ENCODE measurements at places on chromosomes 11 and 22.

DNA sequence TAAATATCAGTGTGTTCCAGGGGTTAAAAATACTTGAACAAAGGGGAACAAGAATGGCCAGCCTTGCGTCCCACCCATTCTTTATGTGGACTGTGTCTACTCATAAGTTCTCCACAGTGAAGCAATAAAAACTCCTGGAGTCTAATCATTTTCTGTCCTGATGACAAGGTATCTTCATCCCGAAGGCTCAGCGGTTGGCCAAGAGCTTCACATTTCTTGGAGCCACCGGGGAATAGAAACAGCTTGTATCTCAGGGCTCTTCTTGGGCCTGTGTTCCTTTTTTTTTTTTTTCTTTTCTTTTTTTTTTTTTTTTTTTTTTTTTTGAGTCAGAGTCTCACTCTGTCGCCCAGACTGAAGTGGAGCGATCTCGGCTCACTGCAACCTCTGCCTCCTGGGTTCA is 36.8 kb upstream of the ADORA2A start:
- no peak for DNase-seq

DNA sequence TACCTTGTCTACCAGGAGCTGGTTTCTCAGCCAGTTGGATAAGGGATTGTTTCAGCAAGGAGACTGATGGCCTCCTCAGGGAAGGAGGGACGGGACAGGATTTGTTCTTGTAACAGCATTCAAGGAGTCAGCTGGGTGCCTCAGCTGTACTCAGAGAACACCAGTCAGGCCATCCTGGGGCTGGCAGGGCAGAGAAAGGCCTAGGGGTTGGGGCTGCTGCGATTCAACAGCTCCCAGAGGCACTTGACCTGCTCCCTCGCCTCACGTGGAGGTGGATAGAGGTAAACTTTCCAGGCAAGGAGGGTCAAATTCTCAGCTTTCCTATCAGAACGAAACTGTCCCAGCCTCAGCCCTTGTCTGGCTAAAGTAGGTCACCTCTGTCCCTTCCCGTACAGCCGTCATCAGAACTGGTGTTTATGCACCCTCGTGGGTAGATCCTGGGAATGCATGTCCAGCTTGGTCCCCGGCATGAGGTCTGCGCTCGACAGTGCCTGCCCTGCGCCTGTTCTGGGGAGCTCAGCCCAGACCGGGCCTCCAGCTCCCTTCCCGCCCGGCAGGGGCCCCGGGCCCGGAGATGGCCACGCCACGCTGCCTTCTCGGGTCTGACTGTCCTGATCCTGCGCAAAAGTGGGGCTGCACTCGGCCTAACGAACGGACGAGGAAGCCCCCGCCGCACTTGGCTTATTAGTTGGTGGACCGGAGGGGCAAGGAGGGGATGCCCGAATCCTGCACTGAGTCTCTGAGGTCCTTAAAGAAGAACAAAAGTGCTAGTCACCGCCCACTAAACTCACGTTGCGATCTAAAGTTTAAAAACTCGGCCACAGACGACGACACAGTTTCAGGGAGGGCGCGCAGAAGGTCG is 762 bp upstream of the CCDC134 start:
- DNase-seq, result no peak

DNA sequence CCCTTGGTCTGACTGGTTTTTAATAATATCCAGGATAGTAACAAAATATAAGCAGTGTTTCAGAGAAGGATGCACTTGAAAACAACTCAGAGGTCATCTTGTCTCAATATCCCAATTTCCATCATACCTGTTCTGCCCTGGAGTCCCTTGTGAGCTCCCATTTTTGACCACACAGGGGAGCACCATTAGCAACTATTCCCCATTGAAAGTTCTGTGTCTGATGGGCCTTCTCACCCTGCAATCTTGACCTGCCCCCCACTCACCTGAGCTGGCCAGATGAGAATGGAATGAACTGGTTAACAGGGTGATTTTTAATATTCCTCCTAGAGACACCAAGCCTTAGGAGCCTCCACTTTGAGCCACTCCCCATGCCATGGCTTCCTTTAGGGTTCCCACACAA is 3.8 kb upstream of the CAPN5 start:
- no peak for DNase-seq

GRCh38 chr22:20429254-20430100 is 8.1 kb downstream of the SCARF2 start:
- no peak for DNase-seq

- DNase-seq, result no peak
Observed at GRCh38 chr11:71323876-71324526, 71.6 kb upstream of the SHANK2 start.

DNA sequence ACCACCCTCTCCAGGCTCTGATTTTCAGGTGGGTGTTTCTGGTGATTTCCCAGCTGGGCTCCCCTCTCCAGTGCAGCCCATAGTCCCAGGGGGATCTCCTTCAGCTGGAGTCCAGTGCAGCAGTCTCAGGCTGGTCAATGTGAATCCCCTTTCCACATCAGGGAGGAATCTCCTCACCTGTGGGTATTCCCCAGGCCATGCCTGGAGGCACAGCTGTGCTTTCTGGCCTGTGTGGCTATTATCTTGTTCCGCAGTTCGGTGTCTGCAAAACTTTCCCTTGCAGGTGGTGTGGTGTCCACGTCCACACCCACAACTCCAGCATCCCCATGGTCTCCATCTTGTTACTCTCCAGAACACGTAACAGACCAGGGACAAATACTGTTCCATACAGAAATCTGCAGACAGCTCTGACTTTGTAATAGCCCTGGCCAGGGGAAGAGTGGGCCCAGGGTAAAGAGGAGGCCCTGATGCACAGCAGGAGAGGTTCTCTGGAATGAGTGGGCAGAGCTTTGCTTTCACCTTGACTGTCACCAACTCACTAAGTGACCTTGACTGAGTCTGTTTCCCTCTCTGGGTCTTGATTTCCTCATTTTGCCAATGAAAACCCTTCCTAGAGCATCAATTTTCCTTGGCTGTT is 183.2 kb downstream of the CSNK2A3 start:
- no peak for DNase-seq

- peak; percentile 6 for DNase-seq
Observed at GRCh38 chr22:50731811-50732624, 6.0 kb upstream of the ACR start.

DNA sequence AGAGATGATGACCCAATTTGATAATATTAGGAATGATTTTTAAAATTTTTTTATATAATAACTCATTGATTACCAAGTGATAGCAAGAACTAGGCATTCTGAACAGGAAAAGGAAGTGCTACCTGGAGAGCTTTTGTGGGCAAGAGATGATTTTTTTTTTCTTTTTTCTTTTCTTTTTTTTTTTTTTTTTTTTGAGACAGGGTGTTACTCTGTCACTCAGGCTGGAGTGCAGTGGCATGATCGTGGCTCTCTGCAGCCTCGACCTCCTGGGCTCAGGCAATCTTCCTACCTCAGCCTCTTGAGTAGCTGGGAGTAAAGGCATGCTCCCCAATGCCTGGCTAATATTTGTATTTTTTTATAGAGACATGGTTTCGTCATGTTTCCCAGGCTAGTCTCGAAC is 40.4 kb downstream of the TNRC6B start:
- DNase-seq, result no peak

DNA sequence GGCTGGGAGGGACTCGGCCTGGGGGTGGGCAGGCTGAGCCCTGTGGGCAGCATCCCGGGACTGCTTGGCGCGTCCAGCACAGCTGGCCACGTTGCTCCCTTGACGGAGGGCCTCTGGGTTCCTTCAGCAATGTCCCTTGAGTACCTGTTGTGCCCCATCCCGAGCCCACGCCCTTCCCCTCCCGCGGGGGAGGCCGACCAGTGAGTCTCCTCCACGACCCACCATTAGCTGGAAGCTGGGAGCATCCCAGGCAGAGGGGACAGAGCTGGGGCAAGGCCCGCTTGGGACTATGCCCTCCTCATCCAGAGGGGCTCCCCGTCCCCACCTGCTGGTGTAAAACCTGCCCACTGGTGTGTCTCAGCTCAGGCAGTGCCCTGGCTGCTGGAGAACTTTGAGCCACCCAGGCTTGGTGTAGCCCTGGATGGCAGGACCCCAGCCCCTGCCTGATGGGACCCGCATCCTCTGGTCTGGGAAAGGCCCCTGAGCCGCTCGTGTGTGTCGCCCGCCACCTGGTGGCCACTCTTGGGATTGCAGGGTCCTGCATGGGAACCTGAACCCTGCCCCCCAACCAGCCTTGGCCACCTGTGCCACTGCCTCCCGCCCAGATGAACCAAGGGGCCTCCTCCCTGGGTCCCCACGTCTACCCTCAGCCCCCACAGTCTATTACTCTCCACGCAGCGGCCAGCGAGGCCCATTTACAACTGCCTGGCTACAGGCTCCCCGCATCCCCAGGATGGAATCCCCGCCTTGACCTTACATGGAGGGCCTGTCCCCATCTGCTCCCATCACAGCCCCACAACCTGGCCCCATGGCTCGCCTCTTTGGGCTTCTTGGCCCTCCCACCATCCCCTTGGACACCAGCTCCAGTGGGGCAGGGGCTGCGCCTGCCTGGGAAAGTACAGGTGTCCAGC is 16.6 kb upstream of the ARHGAP8 start:
- no peak for DNase-seq

DNA sequence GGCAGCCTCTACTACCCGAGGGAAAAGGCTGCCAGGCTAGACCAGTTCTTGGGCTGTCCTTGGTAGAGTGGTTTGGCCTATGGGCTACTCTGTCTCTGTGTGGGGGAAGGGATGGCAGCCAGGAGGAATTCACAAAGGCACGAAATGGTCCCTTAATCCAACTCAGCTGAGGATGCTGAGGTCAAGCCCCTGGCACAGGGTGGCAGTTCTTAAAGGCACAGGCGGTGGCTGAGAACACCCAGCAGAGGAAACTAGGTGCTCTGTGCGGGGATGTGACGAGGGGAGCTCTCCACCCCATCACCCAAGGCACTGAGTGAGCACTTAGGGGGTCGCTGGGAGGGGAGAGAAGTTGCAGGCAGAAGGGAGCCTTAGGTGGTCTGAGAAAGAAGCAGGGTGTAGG is at the start of gene MFRP:
Gene MFRP (minus strand): TSS at position 101 of the 400 bp plus-strand sequence. CDS start 192 bp downstream, outside the sequence.
- no peak for DNase-seq

DNA sequence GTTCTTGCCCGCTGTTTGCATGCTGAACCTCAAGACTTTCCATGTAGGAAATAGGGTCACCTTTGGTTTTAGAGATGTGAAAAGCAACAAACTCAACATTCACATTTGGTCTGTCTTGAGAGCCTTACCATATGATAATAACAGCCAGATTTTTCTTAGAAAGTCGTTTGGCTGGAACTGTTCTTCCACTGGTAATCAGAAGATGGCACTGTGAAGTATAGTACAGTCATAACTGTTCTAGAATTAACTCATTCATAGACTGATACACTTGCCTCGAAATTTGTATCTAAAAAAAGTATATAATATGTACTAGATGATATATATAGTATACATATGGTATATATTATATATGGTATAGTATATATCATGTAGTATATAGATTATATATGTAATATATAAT is 12.3 kb downstream of the LUZP2 start:
- no peak for DNase-seq

DNA sequence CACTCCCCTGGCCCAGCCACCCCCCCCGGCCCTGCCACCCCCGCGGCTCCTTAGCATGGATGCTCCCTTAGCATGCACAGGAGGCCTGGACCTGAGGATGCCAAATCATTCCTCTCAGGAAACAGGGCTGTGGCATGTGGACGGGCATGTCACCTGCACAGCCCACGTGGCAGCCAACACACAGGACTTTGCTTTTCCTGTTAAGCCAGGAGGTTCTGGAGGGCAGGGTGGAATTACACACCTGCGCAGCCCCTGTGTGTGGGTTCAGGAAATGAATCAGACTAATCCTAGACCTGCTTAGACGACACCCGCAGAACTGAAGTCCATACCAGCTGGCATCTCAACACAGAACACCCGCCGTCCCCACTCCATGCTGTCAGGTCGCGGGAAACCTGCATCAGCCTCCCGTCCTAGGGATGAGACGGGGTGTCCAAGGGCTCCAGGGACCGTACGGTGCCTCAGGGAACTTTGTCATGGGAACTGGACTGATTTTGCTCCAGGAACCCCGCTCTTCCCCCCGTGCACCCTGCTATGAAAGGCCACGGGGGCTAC is 10.2 kb downstream of the CERK start:
- DNase-seq, result no peak

DNA sequence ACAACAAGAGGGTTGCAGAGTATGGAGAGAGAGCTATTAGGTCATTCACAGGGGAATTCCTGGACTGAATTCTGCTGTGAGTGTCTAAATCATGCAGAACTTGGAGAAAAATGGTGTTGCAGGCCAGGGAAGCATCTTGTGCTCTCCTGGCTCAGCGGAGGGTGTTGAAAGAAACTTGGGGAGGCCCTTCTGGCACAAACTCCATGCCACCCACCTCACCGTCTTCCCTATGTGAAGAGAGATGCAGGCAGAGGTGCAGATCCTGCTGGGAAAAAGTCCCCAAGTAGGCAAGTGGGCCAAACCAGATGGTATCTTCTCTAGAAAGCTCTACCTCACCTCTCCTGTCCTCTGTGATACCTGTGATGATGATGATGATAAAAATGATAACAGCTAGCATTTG is 604.3 kb upstream of the API5 start:
- DNase-seq, result no peak

GRCh38 chr22:39651053-39651996 is 80.8 kb downstream of the CACNA1I start:
- DNase-seq, result no peak

- no peak for DNase-seq
Observed at GRCh38 chr11:7638710-7639642, 34.3 kb downstream of the CYB5R2 start.

DNA sequence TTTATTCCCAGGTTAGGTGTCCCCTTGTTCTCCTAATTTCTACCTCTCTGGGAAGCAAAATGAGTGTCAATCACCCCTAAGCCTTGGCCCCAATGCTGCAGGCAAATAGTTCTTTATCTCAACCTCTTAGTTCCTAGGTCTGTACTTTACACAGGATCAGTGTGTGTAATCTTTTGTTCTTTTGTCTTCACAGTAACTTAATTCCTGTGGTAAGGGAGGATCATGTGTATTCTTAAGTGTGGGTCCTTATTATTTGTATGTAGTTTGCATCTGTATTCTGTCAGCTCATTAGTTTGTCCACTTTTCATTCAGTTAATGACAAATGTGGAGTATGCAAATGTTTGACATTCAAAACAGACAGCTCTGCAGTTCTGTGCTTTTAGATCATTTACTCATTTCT is 166.7 kb downstream of the FAT3 start:
- no peak for DNase-seq

DNA sequence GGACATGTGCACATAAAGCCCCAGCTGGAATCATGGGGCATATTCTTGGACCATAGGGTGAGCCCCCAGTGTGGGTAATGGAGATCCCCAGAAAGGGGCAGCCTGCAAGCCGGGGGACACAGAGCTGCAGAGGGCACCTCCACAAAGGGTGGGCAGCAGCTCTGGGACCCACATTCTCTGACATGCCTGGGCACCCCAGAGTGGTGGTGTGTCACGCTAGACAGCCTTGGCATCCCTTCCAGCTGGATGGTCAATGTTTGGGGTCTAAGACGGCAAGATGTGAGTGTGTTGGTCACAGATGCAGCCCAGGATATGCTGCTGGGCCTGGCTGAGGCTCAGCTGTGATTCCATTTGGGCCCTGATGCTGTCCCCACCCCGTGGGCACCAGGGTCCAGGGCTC is 9.7 kb downstream of the ADORA2A start:
- no peak for DNase-seq

- DNase-seq, result no peak
Observed at GRCh38 chr22:41003066-41003465, 51.9 kb downstream of the RBX1 start.

- DNase-seq, result peak; percentile 68
Observed at GRCh38 chr11:4181782-4182721, 87.5 kb downstream of the RRM1 start.

- DNase-seq, result no peak
Observed at GRCh38 chr11:68412593-68413475, 47.7 kb upstream of the PPP6R3 start.

GRCh38 chr11:6586434-6587359 is 16.7 kb downstream of the RRP8 start:
- no peak for DNase-seq

- DNase-seq, result peak; percentile 44
Observed at GRCh38 chr11:73295241-73295995, 12.7 kb upstream of the ARHGEF17 start.

All from NCI-H1930 (cell line).